Stimulated activated effector memory CD8-positive, alpha-beta T cell treated with anti-CD3 and anti-CD28 coated beads, Interleukin-12 subunit alpha, Interleukin-12 subunit beta, amount 100 ng/mL, for 72 hours (primary cell): ENCODE measurements at places on chromosomes 3 and 15.

GRCh38 chr3:100277255-100277800, 16.5 kb downstream of the TBC1D23 start:
- DNase-seq = no peak

DNA sequence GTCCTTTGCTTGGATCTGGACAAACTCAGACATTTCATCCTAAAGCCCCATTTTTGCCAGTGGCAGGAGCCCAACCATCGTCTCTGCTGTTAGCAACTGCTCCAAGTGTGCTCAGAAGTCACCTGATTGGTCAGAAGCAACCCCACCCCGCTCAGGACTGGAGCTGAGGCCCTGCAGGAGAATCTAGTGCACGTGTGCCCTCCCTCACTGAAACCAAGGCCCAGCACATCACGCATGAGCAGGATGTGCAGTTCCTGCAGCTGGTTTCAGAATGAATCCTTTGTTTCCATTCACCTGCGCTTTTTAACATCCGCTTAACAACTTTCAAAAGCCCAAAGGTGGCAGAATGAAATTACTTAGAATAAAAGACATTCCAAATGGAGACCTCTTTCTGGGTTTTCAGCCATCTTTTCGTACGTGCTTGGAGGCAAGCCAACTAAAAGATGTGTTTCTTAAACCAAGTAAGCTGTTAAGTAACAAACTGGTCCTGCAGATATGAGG, 81.2 kb downstream of the SRGAP3 start:
- no peak for DNase-seq

DNA sequence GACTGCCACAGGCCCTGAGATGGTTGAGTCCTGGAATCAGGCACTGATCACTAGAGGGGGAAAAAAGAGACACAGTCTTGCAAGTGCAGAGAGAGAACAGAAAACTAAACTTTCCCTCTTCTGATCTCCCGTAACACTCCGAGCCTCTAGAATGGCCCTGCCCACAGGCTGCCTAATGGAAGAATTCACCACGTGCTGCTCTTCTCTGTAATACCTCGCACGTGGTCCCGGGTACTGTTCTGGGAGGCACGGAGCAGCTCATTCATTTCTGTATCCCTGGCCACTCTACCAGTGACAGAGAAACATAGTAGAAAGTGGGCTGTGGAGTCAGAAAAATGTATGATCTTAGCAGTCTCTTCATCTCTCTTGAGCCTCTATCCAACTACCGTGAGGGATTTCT, 30.4 kb downstream of the VGLL4 start:
- DNase-seq = no peak

GRCh38 chr3:148648685-148649352, 48.9 kb upstream of the AGTR1 start:
- DNase-seq = no peak

- DNase-seq = no peak
Observed at GRCh38 chr3:30682434-30683155, 76.2 kb downstream of the TGFBR2 start.

DNA sequence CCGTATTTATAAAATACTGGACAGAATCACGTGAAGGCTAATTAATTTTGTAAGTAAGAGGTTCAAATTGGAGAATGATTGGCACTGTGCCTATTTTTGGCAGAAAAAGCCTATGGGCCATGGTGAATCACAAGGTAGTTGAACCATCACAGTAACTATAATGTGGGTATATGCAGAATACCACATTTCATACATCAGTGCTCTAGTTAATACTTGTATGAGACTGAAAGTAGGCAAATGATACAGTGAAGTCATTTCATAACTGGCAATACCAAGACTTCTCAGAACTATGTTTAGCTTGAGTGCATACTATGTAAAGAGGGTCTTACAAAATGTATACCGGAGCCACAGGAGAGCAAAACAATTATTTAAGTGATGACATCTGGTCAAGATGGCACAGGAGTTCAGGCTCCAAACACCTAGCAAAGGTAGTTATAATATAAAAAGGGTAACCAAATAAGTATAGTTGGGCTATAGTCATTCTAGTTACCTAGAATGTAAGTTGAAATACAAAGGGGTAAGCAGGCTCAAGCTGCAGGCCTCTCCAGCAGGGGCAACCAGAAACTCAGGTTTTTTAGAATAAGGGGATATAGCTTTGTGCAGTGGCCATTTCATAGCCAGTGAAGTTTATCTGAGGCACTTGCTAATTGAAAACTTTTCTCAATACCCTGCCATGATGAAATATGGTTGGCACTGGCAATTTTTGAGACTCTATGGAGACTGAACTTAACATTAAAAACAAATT, 19.1 kb downstream of the GPR160 start:
- DNase-seq = no peak
